ENCODE measurements at places on chromosomes 4 and X. TPM values are rescaled to one million over a fixed set of nuclear protein-coding genes. Genes with fewer than 3 reads are reported as not detected.

P2RY10 gene
- total RNA-seq: 1.9 TPM

ARMCX1 gene
- total RNA-seq: 15.6 TPM

UGT2B17 gene
- total RNA-seq: 0.38 TPM

TTC29 gene
- total RNA-seq: 0.28 TPM

DNA sequence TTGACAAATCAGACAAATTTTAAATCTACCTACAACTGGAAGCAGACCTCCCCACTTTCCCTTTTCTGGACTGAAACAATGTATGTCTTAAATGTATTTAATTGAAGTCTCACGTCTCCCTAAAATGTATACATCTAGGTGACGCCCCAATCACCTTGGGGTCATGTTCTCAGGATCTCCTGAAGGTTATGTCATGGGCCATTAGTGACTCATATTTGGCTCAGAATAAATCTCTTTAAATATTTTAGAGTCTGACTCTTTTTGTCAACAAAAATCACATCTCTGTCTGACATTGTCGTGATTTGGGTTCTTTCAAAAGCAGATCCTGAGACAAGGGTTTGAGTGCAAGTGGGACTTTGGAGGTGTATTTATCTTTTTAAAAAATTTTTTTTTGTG is 26.2 kb upstream of the BOD1L1 start:
- no peak overlapping the region for H3K27ac ChIP-seq
- no peaks in the 10 kb centered on the region for H3K36me3 ChIP-seq
- DNase-seq: no peak
- peak overlapping the region; percentile 78 for H3K4me3 ChIP-seq

DNA sequence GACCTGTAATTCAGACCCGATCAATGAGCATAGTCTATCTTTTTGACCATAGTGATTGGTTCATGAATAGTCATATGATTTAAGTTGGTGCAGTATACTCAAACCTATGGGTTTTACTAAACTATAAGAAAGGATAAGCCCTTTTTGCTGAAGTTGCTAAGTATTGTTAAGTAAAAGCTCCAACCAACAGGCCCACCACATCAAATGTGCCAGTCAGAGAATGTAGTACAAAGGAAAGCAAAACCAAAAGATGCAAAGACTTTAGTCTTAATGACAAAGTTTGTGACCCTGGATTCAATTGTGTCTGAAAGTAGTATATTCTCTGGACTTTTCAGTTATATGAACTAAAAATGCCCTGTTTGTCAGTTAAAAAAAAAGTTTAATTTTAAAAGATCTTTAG is 208.1 kb upstream of the TET2 start:
- no peaks in the 10 kb centered on the region for H3K4me1 ChIP-seq
- no peak overlapping the region for H3K27ac ChIP-seq
- H3K27me3 ChIP-seq: no peaks in the 10 kb centered on the region
- no peaks in the 10 kb centered on the region for H3K36me3 ChIP-seq
- DNase-seq: no peak
- H3K4me3 ChIP-seq: no peak overlapping the region

- no peak overlapping the region for H3K27ac ChIP-seq
- no peak overlapping the region for H3K4me3 ChIP-seq
- H3K4me1 ChIP-seq: no peaks in the 10 kb centered on the region
Measured at GRCh38 chr4:96879527-96879926, 1039.6 kb downstream of the PDHA2 start.

- no peaks in the 10 kb centered on the region for H3K36me3 ChIP-seq
- peaks cover 4% of the 10 kb centered on the region for H3K4me1 ChIP-seq
- H3K27ac ChIP-seq: no peak overlapping the region
- peaks cover 3% of the 10 kb centered on the region for H3K27me3 ChIP-seq
Measured at GRCh38 chr4:41644915-41645295, 103.6 kb downstream of the PHOX2B start.

GRCh38 chr4:52861171-52861823 is 820 bp upstream of the RASL11B start:
- peak; percentile 66 for DNase-seq
- peaks cover 3% of the 10 kb centered on the region for H3K36me3 ChIP-seq
- peaks cover 16% of the 10 kb centered on the region for H3K4me1 ChIP-seq

DNA sequence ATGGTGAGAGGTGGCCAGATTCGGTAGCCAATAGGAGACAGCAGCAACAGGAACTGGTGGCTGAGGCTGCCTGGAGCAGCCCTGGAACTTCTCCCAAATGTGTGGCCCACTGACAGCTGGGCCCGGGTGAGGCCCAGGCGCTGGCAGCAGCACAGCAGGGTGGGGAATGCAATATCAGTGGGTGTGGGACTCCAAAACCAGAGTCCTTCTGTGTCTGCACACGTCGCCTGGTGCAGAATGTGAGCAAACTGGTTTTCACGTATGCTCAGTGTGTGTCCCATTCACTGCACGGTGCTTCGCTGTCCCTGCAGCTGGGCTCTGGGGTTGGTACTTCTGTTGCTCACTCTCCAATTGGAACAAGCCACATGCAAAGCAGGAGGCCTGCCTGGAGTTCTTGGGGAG is 14.4 kb upstream of the CENPU start:
- no peak overlapping the region for H3K4me3 ChIP-seq
- H3K27me3 ChIP-seq: no peaks in the 10 kb centered on the region
- peak overlapping the region; percentile 98 for H3K27ac ChIP-seq

GRCh38 chr4:11585506-11585905 is 156.8 kb upstream of the HS3ST1 start:
- no peak overlapping the region for H3K27ac ChIP-seq
- H3K4me1 ChIP-seq: no peaks in the 10 kb centered on the region
- H3K4me3 ChIP-seq: no peak overlapping the region
- DNase-seq: no peak
- no peaks in the 10 kb centered on the region for H3K36me3 ChIP-seq

DNA sequence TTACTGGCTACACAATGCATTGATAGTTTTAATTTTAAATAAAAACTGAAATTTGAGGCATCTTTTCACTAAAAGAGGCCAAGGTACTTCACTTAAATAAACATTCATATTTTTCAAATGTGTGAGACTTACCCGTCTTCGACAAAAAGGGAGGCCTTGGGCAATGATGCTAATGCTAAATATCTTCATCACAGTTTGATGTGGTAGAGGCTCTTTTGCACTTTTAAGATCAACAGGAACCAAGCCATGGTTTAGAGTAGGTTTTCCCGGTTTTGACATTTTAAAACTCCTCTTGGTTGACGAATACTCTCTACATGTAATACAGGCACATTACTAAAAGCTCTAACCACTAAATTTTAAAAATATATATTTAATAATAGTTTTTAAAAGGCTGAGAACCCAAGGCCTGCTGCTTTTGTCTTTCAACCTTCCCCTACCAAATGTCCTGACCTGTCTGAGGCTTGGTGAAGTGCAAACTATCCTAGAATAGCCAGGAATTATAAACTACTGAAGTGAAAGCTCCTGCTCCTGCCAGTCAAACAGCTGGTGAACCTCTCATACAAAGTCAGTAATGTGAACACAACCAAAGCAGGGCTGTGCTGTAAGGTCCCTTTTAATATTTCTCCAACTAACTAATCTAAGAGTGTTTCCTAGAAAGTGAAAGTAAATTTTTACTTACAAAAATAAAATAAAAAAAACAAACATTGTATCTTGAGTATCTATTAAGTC is 153.7 kb downstream of the FBXW7 start:
- H3K27me3 ChIP-seq: no peaks in the 10 kb centered on the region
- no peak overlapping the region for H3K4me3 ChIP-seq
- no peak overlapping the region for H3K27ac ChIP-seq
- no peaks in the 10 kb centered on the region for H3K36me3 ChIP-seq
- no peak for DNase-seq

GRCh38 chr4:78939667-78940008 is 400 bp upstream of the PAQR3 start:
- peak overlapping the region; percentile 89 for H3K4me3 ChIP-seq
- H3K27me3 ChIP-seq: no peaks in the 10 kb centered on the region
- no peak overlapping the region for H3K27ac ChIP-seq
- H3K36me3 ChIP-seq: no peaks in the 10 kb centered on the region

GRCh38 chrX:110944311-110944750 is 148.7 kb upstream of the CHRDL1 start:
- H3K4me1 ChIP-seq: no peaks in the 10 kb centered on the region

DNA sequence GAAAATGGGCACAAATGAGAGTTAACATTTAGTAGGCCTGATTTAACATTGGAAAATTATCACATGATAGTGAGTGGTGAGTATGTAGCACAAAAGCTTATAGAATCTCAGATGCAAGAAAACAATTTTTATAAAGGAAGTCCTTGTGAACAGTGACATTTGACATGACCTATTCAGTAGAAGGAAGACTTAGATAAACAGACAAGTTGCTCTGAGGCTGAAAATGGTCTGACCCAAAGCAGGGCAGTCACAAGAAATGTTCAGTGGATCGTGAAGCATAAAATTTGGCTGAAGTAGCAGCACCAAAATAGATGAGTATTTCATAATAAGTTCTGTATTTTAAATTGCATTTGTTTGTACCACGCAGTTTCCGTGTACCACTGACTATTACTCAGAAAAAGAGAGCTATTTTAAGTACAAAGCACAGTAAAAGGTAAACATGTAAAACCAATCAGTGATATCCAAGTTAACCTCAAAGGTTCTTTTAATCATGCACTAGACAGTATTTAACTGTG is 605.7 kb upstream of the PABPC4L start:
- no peak for DNase-seq
- H3K4me1 ChIP-seq: no peaks in the 10 kb centered on the region
- H3K36me3 ChIP-seq: no peaks in the 10 kb centered on the region
- H3K27ac ChIP-seq: no peak overlapping the region
- no peaks in the 10 kb centered on the region for H3K27me3 ChIP-seq
- H3K4me3 ChIP-seq: no peak overlapping the region

- H3K27ac ChIP-seq: no peak overlapping the region
- no peak for DNase-seq
- H3K27me3 ChIP-seq: no peaks in the 10 kb centered on the region
- H3K4me3 ChIP-seq: no peak overlapping the region
- no peaks in the 10 kb centered on the region for H3K4me1 ChIP-seq
Measured at GRCh38 chrX:115134382-115134781, 54.8 kb upstream of the RBMXL3 start.

Data from kidney (tissue), 22 donors.